ENCODE measurements at places on chromosomes 5 and 9.

- no peak for DNase-seq
Observed at GRCh38 chr9:29796291-29796952, 2223.1 kb upstream of the C9orf72 start.

DNA sequence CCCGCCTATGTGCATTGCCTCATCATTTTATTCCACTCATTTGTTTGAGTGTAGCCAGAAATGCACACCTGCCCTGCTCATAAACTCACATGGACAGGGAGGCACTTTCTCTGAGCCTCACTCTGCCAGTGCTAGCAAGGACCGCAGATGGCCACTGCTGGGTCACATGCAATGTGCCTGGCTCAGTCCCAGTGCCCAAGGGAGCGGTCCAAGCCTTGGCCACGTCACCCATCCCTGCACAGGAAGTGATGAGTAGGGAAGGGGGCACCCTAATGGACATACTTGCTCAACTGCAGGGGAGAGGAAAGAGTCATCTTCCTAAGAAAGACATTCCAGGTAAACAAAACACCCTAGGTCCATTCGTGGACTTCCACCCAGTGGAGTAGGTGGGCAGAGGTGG, 630.9 kb downstream of the IRX1 start:
- DNase-seq = no peak

GRCh38 chr5:40446910-40447309, 232.8 kb upstream of the PTGER4 start:
- DNase-seq = no peak

GRCh38 chr9:134061688-134062371, 6.0 kb downstream of the BRD3 start:
- DNase-seq = no peak

- peak; percentile 6 for DNase-seq
Observed at GRCh38 chr9:86099701-86100364, 475 bp upstream of the GOLM1 start.

- no peak for DNase-seq
Observed at GRCh38 chr5:176769911-176770310, 40.4 kb upstream of the UNC5A start.

- DNase-seq = no peak
Observed at GRCh38 chr5:59025734-59026133, 442.9 kb downstream of the RAB3C start.
